ENCODE measurements at places on chromosomes 11 and 22.

- DNase-seq, result peak; percentile 37
These were observed 41.9 kb downstream of the SVIP start for GRCh38 chr11:22787551-22788162.

DNA sequence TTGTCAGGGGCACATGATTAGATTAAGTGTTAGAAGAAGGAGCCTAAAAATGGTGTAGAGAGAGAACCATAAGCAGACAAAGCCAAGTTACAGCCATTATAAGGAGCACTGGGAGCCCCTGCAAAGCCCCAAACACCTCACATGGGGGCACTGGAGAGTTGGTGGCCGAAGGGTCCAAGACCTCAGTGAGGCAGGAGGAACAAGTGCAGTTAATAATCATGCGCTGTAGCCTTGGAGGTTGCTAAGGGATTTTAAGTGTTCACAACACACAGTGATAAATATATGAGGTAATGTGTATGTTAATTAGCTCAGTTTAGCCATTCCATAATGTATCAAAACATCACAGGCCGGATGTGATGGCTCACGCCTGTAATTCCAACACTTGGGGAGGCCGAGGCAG, 54.4 kb upstream of the JAM3 start:
- DNase-seq, result no peak

GRCh38 chr11:108983636-108984420, 319.0 kb downstream of the DDX10 start:
- DNase-seq, result no peak

- no peak for DNase-seq
These were observed 28.2 kb upstream of the JAM3 start for GRCh38 chr11:134040386-134041302.

GRCh38 chr22:47397673-47398072, 635.2 kb downstream of the TBC1D22A start:
- no peak for DNase-seq

GRCh38 chr11:45777127-45777969, 27.6 kb upstream of the SLC35C1 start:
- no peak for DNase-seq

DNA sequence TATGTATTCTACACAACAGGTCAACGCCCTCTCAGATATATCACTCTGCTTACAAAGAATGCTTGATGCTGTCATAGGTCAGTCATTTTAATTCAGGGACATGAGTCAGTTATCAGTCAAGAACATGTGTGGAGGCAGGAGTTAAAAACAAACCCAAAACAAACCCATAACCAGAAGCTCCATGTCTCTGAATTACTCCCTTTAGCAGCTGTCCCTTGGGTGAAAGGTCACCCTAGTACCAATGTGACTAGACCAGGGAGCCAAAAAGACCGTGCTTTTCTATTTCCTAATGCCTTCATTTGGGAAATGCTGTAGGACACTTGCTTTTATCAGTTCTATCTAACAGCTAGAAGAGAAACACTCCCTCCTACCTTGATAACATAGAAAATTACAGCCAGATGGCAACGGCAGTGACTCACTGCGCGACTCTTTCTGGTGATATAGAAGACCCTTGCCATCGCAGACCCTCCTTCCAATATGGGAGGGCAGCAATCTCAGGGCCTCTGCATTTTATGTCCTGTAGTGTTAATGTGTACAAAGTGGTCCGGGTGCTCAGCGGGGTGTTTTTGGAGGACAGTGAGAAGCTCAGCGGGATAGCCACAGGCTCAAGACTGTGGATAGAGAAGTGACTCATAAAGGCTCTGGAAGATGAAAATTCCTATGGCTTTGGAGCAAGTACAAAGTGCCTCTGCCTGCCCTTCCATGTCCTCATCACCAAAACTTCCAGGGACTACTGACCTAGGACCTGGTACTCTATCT, 24.8 kb downstream of the APOL5 start:
- no peak for DNase-seq

- no peak for DNase-seq
These were observed 616.6 kb downstream of the TBC1D22A start for GRCh38 chr22:47379037-47379436.

GRCh38 chr11:11135820-11136476, 217.1 kb downstream of the CSNK2A3 start:
- no peak for DNase-seq
